Smooth muscle cell of the brain vasculature (primary cell): ENCODE measurements at places on chromosomes 4 and X.

- DNase-seq = no peak
Observed at GRCh38 chr4:84529169-84529751, 30.2 kb upstream of the NKX6-1 start.

- no peak for DNase-seq
Observed at GRCh38 chrX:45952030-45952429, 593.2 kb downstream of the ZNF674 start.

DNA sequence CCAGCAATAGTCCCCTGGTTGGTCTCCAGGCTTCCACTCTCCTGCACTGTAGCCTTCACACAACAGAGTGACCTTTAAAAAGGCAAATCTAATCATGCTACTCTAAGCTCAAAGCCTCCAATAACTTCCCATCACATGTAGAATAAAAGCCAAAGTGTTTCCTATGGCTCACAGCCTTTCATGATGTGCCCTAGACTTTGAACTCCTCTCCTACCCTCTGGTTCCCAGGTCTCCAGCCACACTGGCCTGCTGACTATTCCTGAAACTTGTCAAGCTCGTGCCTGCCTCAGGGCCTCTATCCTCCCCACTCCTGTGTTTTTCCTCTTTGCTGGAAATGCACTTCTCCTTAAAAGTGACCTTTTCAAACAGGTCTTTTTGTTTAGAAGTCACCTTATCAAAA, 3.1 kb downstream of the MANBA start:
- no peak for DNase-seq

DNA sequence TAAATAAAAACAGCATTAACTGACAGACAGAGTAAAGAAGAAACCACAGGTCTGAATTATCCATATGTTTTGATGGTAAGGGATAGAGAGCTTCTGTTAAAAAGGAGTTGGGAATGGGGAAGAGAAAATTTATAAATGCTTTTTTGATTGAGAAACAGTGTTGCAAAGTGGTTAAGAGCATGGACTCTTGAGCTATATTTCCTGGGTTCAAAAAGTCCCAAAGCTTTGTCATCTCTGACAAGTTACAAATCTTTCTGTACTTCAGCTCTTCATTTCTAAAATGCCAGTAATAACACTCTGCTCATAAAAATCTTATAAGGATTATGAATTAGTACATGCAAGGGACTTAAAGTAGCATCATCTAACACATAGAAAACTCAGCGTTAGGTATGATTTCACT, 62.2 kb downstream of the N4BP2 start:
- no peak for DNase-seq

- DNase-seq = no peak
Observed at GRCh38 chrX:69279234-69279633, 114.0 kb upstream of the PJA1 start.

GRCh38 chr4:57324673-57325307, 214.6 kb upstream of the IGFBP7 start:
- DNase-seq = no peak

DNA sequence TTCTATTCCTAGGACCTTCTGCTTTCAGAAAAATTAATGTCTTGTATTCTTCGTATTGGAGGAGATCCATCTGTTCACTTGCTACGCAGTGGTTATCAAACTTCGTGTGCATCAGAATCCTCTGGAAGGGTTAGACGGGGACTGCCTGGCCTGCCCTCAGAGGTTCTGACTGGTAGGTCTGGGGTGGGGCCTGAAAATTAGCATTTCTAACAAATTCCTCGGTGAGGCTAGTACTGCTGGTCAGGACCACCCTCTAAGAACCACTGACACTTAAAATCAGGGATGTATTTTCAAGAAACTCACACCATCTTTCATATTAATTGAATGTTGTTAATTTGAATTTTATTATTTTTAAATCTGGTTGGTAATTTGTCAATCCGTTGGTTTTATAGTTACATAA, 63.0 kb downstream of the MAPK10 start:
- no peak for DNase-seq

DNA sequence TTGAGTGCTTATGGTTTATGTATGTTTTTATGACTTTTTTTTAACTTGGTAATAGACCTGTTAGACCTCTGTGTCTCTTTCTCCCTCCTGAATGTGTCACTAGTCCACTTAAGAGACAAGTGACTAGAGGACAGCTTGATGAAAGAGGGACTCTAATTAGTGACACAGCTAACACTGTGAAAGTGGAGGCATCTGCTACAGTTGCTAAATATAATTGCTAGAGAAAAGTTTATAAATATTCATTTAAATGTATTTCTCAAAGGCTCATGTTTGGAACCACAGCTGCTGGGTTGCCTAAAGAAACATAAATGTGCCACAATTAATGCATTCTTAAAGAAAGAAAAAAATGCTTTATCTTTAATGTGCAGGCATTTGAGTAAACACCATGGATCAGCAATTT, 176.4 kb downstream of the FRMPD4 start:
- no peak for DNase-seq

DNA sequence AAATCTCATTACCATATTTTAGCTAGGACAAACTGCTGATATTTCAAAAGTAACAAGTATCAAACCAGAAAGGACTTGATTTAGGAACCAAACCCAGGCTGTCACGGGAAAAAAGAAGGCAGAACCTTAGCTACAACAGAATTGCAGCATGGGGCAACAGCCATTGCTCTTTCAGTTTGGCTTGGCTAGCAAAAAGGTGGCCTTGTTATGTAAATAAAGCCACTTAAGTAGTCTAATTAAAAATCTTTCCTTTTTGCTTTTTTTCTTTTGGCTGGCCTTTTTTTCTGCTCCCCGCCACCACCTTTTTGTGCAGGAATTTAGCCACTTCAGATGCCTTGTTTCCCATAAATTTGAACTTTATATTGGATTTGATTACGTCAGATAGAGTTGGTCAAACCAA, 235.9 kb downstream of the CPXCR1 start:
- no peak for DNase-seq

DNA sequence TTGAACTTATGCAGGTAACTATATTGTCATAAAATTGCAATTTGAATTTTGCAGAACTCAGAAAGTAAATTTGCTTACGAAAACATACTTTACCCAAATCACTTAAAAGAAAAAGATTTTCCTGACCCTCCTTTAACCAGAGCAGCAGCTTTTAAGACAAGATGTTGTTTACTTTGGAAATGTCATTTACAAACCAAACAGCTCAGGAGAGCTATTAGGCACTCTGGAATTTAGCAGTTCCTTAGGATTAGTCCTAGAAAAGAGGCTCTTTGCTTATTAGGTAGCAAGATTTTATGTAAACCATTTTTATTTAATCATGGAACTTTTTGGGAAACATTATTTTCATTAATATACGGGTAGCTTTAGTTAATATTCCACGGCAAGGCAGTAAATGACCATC, 765.7 kb upstream of the POU3F4 start:
- no peak for DNase-seq

DNA sequence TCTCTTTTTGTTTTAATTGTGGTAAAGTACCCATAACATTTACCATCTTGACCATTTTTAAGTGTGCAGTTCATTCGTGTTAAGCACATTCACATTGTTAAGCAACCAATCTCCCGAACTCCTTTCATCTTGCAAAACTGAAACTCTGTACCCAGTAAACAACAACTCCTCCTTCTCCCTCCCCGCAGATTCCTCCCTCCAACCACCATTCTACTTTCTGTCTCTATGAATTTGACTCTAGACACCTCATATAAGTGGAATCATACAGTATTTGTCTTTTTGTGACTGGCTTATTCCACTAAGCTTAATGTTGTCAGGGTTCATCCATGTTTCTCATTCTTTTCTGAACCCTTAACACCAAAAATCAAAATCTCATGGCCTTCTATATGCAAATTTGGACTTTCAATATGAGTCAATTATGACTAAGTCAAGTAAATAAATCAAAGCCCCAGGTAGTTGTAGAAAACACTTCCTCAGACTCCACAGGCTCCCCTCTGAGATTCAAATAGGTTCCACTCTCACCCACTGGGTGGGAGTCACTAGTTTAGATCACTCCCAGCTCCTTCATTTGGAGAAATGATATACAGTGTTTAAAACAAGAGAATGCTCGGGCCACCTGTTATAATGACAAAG, 9.8 kb upstream of the RTL5 start:
- no peak for DNase-seq

DNA sequence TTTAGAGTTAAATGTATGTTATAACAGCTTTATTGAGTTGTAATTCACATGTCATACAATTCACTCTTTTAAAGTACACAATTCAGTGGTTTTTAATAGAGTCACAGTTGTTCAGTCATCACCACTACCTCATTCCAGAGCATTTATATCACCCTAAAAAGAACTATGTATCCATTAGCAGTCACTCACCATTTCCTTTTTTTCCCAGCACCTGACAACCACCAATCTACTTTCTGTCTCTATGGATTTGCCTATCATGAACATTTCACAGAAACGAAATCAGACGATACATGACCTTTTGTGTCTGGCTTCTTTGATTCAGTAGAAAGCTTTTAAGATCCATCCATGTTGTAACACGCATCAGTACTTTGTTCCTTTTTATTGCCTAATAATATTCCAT, 52.9 kb upstream of the FRAS1 start:
- no peak for DNase-seq

DNA sequence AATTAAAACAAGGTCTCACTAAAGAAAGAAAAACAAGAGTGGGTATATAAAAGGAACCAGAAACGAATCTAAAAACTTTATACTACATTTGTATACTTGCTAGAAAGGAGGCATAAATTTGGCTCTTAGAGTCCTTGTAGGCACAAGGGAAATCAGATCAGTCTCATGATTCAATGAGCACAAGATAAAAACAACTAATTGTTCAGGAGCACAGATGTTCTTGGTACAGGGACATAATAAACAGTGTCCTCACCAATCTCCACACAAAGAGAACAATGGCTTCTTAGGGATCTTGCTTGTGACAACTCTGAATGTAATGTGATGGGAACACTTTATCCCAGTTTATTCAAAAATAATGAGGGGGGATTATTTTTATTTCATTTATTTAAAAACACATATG, 28.3 kb downstream of the TMEM144 start:
- DNase-seq = no peak

- DNase-seq = no peak
Observed at GRCh38 chr4:184812651-184813181, 13.1 kb downstream of the ACSL1 start.

DNA sequence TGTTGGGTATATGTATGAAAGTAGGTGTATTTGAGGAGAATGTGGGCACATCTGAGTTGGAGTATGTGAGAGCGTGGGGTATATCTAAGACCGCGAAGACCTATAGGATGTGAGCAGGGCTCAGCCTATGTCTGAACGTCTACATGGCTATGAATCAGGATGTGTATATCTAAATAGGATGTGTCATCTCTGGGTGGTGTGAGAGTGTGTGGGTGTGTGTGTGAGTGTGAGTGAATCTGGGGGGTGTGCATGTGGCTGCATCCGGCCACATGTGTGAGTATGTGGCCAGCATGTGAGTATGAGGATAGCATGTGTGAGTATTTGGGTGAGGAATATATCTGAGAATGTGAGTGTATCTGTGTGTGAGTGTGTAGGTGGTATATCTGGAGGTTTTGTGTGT, 7.7 kb downstream of the GPR173 start:
- DNase-seq = no peak

DNA sequence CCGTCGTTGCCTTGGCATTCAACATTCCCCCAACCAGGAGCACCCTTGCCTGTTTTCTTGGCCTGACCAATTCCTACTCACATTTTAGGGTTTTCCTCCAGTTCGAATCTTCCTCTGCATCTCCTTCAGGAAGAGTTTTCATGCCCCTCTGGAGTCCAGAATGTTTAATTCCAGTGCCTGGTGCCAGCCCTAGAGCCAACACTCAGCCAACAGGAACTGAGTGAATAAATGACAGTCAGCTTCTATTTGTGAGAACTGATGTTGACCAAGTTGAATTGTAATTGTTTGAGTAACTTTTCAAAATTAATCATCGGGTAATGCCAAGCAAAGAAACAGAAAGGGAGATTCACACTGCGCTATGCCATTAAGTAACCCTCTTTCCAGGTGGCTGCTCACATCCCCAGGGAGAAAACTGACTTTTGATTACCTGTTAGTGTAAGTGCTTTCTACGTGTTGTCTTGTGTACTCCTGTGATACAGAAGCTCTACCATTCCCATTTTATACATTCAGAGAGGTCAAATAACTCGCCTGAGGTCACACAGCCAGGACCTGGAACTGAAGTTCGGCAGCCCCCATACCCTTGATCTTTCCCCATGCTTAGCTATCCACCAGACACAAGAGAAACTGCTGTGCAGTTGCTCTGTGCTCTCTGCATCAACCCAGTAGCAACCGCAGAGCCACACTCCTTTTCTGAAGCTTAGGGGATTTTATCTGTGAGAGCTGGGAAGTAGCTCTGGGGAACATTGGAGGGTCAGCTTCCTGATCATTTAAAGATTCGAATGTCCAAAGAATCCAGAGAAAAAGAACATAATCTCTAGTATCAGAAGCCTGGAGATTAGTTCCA, 19.0 kb upstream of the SLC2A9 start:
- DNase-seq = no peak

GRCh38 chr4:102168580-102168979, 176.7 kb downstream of the SLC39A8 start:
- no peak for DNase-seq

GRCh38 chr4:150038335-150039076, 39.7 kb upstream of the DCLK2 start:
- DNase-seq = no peak

DNA sequence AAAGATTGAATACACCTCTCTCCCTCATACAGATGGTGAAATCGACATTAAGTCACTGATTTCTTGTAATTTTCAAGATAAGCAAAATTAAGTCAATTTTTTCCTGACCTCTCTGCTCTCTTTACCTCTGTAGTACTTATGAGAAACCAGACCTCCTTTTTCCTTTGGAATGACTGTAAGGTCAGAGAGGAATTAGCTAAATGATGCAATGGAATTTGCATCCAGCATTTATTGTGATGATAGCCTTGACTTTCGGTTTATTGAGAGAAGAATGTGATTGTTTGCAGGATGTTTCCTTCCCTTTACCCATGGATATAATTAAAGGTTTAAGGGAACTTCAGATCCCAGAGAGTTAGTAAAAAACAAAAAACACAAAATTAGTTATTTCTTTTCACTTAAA, 22.4 kb downstream of the STK26 start:
- DNase-seq = no peak

GRCh38 chr4:28351826-28352225, 1491.2 kb downstream of the STIM2 start:
- no peak for DNase-seq

GRCh38 chr4:5479518-5480060, 228.8 kb downstream of the EVC2 start:
- no peak for DNase-seq

- DNase-seq = no peak
Observed at GRCh38 chr4:61220556-61220955, 20.4 kb downstream of the ADGRL3 start.

- DNase-seq = no peak
Observed at GRCh38 chrX:44344194-44344593, 722 bp upstream of the EFHC2 start.

GRCh38 chr4:103091601-103092223, 7.9 kb downstream of the BDH2 start:
- DNase-seq = no peak

GRCh38 chr4:115110191-115111181, 2.9 kb downstream of the NDST4 start:
- peak; percentile 45 for DNase-seq

GRCh38 chr4:154928640-154929257, 147.7 kb downstream of the RBM46 start:
- peak; percentile 4 for DNase-seq

- no peak for DNase-seq
Observed at GRCh38 chr4:137587796-137588195, 55.5 kb upstream of the PCDH18 start.
